ENCODE measurements at places on chromosomes 5 and 9.

- DNase-seq: no peak
Measured at GRCh38 chr9:108213511-108213910, 642.3 kb downstream of the ACTL7B start.

GRCh38 chr9:100029251-100029650 is 69.5 kb downstream of the ERP44 start:
- no peak for DNase-seq

GRCh38 chr9:93673021-93673838 is 96.8 kb downstream of the PHF2 start:
- no peak for DNase-seq

- DNase-seq: no peak
Measured at GRCh38 chr9:107358986-107359385, 75.9 kb downstream of the RAD23B start.

DNA sequence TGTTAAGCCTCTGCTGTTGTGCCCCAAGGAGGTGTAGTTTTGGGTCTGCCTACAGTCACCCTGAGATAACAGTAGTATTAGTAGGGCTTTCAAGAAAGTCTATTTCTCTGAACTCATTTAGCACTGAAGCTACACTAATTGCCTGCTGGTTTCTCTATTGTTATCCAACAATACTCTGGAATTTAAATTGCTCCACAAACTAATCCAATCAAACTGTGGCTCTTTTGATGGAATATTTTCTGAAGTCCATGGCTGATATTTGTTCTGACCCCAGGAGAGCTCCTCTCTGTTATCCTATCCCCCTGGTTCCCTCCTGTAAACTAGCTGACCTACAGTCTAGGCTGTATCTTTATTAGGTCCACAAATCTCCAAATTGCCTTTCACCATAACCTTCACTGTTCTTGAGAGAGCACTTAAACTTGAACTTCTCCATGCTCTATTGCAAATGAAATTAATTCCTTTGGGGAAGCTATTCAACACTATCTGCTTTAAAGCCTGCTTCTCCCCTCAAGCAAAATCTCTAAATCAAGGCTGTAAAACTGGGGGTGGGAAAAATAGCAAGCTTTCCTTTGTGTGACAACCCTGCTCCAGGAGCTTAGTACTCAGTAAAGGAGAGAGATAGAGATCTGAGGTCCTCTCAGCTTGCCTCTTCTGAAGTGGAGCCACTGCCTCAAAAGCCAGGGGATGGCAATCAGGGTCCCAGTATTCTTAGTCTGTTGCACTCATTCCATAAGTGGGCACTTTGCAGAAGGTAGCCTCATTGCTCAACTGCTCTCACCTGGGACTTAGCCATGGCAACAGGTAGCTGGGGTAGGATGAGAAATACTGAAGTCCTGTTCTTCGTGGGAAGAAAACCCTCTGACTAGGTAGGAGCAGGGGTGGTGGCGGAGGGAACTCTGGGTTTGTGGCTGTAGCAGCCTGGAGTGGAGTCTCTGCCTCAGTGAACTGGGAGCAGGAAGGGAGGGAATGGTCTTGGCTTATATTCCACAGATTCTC is 110.9 kb downstream of the MACIR start:
- DNase-seq: no peak

DNA sequence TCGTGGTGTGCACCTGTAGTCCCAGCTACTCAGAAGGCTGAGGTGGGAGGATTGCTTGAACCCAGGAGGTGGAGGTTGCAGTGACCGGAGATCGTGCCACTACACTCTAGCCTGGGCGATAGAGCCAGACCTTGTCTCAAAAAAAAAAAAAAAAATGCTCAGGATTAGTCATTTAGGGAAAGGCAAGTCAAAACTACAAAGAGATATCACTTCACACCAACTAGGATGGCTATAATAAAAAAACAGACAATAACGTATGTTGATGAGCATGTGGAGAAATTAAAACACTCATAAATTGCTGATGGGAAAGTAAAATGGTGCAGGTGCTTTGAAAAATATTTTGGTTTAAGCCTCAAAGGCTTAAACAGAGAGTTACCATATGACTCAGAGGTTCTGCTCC is 6.3 kb upstream of the ANKRD34B start:
- no peak for DNase-seq

- no peak for DNase-seq
Measured at GRCh38 chr5:180334176-180334575, 19.0 kb downstream of the GFPT2 start.

GRCh38 chr9:8804613-8805012 is 1005.0 kb upstream of the DMAC1 start:
- no peak for DNase-seq

GRCh38 chr5:113337515-113338415 is 97.0 kb downstream of the TSSK1B start:
- no peak for DNase-seq

Measured in posterior cingulate gyrus (tissue), 11 donors.